ENCODE measurements at places on chromosomes 5 and 9.

- no peak for DNase-seq
These were observed 18.9 kb downstream of the KIF24 start for GRCh38 chr9:34310215-34310614.

DNA sequence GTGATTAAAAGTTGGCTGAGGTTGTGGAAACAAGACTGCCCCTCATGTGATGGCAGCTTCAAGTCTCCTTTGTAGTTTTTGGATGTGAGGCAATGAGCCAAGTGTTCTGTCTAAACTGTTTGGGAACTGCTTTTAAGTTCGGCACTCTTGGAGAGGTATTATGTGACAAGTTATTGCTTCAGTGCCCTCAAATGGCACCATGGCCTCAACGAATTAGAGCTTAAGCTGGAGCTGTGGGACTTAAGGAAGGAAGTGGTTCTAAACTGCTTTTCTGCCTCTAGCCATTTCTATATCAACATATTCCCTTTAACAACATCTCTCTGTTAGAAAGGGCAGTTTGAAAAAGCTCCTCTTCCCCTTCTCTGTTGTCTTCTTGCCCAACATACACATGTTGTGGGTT, 227.7 kb downstream of the RFK start:
- no peak for DNase-seq

GRCh38 chr5:56054666-56055065, 59.9 kb upstream of the IL6ST start:
- DNase-seq: no peak

- DNase-seq: no peak
These were observed 225.6 kb downstream of the PCSK1 start for GRCh38 chr5:96207420-96207819.

DNA sequence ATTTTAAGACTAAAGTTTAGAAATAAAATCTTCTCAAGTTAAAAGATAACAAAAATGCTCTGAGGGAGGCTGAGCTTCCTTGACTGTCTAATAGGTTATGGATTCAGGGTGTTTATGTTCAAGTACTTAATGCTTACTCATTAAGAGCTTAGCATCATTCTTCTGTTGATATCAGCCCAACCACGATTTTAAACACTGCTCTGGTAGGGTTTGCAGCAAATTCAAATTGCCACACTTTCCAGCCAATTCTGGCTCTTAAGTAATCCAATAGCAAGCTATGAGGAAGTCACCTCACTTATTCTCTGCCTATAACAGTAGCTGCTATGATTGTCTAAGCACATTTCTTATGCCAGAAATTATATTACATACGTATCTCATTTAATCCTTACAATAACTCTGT, 191.0 kb upstream of the KIF2A start:
- DNase-seq: no peak

- DNase-seq: no peak
These were observed 498.4 kb downstream of the TLE4 start for GRCh38 chr9:80070071-80070742.

DNA sequence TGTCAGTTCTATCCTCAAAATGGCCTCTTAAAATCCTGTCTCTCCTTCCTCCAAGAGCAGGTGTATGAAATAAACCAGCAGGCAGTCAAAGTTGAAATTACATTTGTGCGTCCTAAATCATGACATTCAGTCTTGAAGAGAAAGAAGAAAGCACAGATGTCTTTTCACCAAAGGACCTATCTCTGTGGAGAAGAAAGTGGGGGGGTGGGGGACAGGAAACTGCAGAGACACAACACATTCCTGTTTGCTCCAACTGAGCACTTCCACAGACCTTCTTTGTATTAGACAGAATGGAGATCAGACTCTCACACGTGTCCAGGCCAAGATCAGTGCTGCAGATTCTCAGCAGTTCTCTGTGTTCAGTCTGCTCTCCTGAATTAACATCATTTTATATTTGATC, 471.9 kb upstream of the RGMB start:
- no peak for DNase-seq
